ENCODE measurements at places on chromosomes 5 and 9.

- DNase-seq = no peak
Measured at GRCh38 chr5:75016896-75017295, 35.5 kb downstream of the GCNT4 start.

DNA sequence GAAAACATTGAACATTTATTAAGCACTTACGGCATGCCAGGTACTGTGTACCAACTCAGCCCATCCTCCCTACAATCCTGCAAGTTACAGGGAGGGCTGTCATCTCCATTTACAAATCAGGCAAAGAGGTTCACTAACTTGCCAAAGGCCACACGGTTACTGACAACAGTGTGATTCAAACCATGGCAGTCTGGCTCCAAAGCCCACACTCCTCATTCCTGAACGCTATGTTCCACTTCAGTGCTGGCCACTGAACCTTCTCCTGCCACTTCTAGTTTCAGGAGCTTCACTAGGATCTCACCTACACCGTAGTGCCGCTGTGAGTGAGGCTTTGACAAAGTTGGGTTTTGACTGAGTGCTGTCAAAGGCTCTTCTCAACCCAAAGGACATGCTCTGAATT lies 7.2 kb upstream of the LIFR start:
- no peak for DNase-seq

DNA sequence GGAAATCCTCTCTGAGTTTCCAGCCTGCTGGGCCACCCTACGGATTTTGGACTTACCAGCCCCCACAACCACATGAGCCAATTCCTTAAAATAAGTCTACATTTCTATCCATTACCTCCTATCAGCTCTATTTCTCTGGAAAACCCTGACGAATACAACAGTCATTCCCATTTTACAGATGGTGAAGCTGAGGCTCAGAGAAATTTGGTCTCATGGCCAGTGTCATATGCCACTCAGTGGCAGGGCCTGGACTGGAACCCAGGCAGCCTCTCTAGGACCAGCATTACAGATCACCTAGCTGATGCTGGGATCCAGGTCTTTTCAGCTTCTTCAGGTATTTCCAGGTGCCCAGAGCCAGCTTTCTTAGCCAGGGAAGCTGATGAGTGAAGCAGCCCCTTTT lies 45.0 kb upstream of the SH3PXD2B start:
- DNase-seq = no peak

DNA sequence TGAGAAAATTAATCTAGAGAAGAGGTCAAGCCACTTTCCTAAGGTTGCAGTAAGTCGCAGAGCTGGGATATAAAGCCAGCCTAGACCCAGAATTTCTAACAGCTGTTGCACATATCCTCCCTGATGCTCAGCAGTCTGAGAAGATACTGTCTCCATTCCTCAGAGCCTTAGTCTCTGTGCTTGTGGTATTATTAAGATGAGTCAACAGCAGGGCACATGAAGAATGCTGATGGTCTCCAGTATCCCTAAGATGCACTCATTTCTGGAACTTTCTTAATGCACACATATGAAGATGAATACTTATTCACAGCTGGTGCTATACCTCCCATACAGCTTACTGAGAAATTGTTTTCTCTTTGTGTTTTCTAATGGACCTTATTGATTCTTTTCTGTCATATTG lies 32.5 kb downstream of the SGCD start:
- DNase-seq = no peak

- no peak for DNase-seq
Measured at GRCh38 chr5:69224520-69224919, 10.2 kb upstream of the CDK7 start.

- no peak for DNase-seq
Measured at GRCh38 chr5:4880304-4880741, 259.8 kb upstream of the ADAMTS16 start.

DNA sequence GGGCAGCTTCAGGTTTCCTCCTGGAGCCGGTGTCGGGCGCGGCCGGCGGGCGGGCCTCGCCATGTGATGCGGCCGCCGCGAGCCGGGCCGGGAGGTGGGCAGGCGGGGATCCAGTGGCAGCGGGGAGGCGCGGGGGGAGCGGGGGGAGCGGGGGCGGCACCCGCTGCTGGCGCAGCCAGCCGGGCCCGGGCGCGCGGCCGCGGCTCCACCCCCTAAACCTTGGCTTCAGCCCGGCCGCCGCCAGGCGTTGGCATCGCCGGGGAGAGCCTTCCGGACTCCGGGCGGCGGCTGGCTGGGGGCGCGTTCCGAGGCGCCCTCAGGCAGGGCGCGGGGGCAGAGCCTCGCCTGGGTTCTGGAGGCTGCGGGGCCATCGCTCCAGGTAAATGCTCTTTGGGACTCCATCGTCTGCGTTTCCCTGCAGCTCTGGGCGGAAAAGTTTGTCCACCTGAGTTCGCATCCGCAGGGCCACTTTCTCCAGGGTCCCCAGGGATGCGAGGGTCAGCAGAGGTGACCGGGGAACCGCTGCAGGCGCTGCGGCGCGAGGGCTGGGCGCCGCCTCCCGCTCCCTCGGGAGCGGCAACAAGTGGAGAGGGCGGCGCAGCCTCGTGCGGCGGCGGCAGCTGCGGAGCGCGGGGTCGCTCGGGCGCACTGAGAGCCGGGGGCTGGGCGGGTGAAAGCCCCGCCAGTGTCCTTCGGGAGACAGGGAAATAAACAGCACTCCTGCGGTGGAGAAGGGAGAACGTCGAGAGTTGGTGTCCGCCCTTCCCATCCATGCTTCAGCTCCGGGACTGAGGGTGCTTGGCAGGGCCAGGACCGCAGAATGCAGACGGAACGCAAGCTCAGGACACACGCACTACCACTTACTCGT lies at the start of gene ARHGEF28:
Gene ARHGEF28, plus strand, starts transcription at position 253 of the 868 bp plus-strand sequence. CDS start 58,656 bp downstream, outside the sequence.
- no peak for DNase-seq

DNA sequence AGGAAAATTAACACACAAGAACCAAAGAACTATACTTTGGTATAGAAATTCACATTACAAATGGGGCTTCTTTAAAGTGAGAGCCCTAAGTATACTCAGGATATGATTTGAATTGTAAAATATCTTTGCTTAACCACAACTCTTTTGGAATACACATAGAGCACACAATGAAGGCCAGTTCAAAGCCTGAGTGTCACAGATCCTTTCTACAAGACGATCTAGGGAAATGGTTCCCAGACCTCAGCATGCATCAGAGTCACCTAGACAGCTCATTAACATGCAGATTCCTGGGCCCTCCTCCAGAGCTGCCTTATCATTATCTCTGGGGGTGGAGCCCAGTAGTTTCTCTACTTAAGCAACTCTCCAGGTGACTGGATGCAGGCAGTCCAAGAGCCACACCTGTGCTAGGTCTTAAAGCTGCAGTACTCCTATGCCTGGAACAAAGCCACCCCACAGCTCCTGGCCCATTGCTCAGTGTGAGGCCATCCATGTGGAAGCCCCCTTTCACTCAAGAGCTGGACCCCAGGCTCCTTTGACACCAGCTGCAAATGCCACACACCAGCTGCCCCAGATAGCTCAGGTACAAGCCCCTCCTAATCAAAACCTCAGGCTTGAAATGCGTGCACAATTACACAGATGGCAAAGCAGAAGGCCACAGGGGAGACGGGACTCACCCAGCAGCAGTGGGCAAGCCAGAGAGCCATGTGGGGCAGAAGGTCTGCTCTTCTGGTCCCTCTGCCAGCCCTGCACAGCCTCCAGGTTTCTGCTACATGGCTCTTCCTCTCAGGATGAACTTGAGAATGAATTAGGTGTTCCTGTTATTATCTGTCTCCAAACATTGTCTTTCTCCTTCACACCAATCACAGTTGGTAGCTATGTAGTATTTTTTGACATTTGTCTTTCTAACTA lies 106.1 kb downstream of the SH3TC2 start:
- DNase-seq = no peak

GRCh38 chr9:93813221-93814076 lies 141.7 kb downstream of the BARX1 start:
- no peak for DNase-seq

DNA sequence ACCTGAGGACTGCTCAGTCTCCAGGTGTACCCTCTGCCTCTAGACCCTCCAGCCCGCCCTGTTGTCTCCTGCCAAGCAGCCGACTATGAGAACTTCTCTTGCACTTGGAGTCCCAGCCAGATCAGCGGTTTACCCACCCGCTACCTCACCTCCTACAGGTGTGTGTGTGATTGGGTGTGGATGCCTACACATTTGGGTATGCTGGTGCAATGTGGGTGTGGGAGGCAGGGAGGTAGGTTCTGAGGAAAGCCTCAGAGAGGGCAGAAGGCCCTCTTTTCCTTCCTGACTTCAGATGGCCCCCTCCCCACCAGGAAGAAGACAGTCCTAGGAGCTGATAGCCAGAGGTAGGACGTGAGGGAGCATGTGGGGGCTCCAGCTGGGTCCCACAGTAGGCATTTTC lies 5.0 kb downstream of the IL11RA start:
- DNase-seq = no peak

- DNase-seq = no peak
Measured at GRCh38 chr9:123562844-123563346, 206.9 kb downstream of the CRB2 start.

DNA sequence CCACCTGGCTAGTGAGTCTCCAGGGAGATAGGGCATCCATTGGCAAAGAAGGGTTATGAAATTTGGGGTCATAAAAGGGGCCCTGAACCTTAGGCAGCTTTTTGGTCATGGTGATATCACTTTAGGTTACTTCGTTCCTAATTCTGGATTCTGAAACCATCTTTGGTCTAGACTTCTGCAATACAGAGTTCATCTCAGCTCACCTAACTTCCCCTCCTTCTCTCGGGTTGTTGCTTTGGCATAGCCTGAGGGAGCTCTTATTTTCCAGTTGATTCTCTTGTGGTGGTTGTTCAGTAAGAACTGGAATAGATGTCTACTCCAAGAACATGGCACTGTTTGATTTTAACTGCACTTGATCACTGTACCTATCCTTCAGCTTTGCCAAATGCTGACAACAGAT lies 148.9 kb upstream of the RUSC2 start:
- no peak for DNase-seq

DNA sequence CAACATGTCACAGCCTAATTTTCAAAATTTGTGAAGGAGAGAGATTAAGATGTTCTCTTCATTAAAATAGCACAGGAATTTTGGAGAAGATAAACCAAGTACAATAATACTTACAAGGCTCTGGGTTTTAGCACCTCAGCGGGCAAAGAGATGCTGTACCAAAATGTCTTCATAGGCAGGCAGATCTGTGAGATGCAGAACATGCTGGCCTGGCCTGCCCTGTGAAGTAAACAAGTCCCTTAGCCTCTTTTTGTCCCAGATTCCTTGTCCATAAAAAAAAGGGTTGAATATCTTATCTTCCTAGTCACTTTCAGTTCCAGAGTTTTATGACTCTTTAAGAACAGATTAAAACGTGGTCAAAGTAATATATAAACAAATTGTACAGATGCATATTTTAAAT lies 53.0 kb upstream of the C6 start:
- DNase-seq = no peak

GRCh38 chr9:130458027-130458803 lies 13.5 kb downstream of the ASS1 start:
- no peak for DNase-seq

- DNase-seq = no peak
Measured at GRCh38 chr5:56257010-56257409, 23.9 kb upstream of the ANKRD55 start.

GRCh38 chr5:180105827-180106312 lies 34.3 kb upstream of the RNF130 start:
- no peak for DNase-seq
